IPS DF 19.7 (cell line): ENCODE measurements at places on chromosomes 3 and 15.
A peak's percentile ranks its signal among the peaks of the same experiment; 100 is the strongest.

- DNase-seq, result peak; percentile 35
Measured at GRCh38 chr3:23865595-23866396, 51.0 kb downstream of the NKIRAS1 start.

GRCh38 chr3:50242851-50243542, 7.0 kb downstream of the GNAI2 start:
- DNase-seq, result no peak

DNA sequence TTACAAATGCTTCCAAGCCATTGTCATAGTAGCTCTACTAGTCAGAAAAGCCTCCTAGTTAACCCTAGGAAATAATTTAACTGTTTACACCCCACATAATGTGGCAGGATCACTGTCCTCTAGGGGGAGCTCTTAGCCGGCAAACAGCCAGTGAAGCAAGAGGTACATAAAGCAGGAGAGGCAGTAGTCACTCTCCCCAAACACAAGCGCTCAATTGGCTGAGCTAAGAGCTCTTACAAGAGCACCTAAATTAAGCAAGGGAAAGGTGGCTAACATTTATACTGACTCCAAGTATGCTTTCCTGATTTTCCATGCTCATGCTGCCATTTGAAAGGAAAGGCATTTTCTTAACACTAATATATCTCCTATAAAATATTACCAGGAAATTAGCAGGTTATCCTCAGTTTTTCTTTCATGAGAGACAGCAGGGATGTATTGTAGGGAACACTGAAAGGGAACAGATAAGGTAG, 37.6 kb downstream of the NCEH1 start:
- DNase-seq, result no peak

GRCh38 chr3:187122261-187122660, 17.0 kb downstream of the RPL39L start:
- no peak for DNase-seq

DNA sequence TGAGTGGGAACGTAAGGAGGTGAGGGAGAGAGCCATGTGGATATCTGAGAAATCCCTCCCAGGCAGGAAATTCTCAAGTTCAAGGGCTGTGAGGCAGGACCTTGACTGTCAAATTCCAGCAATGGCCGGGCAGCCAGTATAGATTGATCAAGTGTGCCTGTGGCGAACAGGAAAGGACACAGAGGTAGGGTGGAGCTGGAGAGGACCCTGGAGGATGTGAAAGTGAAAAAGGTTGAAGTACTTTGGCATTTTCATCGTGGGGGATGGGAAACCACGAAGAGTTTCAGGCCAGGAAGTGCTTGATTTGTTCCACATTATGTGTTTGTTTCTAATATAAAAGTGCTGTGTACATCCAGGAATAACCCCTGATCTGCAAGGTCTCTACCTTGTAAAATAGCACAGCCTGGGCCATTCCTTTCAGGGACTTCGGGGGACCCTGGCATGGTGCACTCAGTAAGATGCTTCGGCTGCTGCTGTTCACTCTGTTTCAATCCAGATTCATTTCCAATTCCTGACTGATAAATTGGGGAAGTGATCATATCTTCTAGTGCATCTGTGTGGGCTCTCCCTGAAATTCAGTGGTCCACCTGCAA, 156.6 kb downstream of the MCTP2 start:
- DNase-seq, result no peak

DNA sequence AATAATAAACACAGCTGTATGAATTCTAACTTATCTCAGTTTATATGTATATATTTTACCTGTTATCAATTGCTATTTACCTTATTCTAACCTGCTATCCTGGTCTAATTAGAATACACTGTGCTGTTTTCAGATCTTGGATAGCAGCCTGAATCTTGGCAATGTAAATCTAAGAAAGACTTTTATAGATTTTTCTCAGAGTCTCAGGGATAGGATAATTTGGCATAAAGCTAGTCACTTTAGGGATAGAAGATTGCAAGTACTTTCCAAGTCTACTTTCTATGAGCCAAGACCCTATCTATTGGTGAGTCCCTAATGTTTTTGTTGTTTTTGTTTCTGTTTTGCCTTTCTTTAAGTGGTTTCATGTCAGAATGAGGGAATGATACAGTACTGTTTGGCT, 695.7 kb downstream of the NAALADL2 start:
- DNase-seq, result no peak

DNA sequence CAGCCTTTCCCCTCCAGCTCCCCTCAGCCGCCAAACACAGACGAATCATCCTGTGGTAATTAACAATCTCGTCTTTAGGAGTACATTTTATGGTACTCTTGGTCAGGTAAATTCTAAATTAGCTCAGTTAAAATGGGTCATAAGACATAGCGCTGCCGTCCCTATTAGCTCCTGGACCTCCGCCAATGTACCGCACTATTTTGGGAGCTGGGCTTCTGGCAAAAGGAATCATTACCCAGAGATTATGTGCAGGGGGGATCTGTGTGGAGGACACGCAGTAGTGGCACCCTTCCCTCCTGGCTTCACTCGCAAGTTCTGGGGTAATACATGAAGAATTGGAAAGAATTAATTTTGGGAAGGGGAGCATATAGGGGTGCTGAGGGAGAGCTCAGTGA, 68.6 kb upstream of the ONECUT1 start:
- DNase-seq, result no peak

DNA sequence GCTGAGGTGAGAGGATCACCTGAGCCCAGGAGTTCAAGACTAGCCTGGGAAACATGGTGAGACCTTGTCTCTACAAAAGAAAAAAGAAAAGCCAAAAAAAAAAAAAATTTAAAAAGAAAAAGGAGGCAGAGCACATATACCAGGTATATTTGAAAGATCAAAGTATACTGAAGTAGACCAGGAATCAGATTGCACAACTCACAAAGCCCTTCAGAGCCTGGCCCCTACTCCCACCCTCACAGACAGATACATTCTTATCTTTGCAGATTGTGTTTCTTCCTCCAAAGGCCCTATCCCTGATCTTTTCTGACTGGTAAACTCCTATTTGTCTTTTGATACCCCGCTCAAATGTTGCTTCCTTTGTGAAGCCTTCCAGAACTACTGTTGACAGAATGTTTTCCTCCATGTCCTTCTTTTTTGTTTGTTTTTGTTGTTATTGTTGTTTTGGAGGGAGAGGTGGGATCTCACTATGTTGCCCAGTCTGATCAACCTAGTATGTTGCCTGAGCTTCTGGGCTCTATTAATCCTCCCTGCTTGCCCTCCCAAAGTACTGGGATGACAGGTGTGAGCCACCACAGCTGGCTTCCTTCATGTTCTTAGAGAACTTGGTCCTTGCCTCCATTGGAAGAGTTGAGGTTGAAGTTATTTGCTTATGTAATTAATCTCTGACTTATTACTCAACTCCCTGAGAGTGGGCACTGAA, 9.8 kb upstream of the ITGB5 start:
- DNase-seq, result no peak

DNA sequence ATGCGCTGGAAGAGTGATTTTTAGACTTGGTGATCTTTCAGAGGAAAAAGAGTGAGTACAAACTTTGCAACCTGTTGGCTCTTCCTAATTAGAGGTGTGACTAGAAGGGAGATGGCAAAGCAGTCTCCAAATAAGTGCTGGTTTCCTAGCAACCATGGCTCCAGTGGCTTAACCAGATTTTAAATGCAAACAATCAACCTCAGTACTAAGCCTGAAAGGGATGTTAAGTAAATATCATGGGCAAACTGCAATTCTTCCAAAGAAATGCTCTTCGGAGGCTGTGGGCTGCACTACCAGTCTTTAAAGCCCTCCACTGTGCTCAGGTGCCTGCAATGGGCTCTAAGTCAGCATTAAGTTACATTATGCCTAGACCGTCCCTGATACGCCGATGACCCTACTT, 678.1 kb upstream of the CCDC54 start:
- no peak for DNase-seq

- no peak for DNase-seq
Measured at GRCh38 chr3:127083778-127084397, 101.0 kb downstream of the PLXNA1 start.

DNA sequence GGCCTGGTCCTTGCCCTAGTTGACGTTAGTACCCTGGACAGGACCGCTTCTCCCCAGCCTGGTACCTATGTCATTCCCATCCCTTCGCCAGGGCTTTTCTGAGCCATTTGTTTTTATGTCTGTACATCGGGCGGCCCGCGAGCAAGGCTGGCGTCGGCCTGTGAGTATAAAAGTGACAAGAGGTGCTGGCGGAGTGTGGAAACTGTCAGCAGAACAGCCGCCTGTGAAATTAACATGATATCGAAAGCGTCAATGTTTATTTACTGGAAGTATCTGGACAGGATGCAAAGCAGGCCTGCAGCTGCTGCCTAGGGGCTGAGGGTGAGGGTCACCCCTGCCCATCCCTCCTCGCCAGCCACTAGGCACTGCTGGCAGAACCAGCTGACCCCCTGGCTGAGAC, 33.4 kb downstream of the LINGO1 start:
- DNase-seq, result no peak

- no peak for DNase-seq
Measured at GRCh38 chr3:20186600-20187004, 596 bp upstream of the SGO1 start.

GRCh38 chr15:97874139-97874538, 86.4 kb upstream of the ARRDC4 start:
- DNase-seq, result no peak

- DNase-seq, result no peak
Measured at GRCh38 chr3:165669967-165670366, 167.3 kb downstream of the BCHE start.

- no peak for DNase-seq
Measured at GRCh38 chr3:196620161-196620604, 19.3 kb upstream of the NRROS start.

DNA sequence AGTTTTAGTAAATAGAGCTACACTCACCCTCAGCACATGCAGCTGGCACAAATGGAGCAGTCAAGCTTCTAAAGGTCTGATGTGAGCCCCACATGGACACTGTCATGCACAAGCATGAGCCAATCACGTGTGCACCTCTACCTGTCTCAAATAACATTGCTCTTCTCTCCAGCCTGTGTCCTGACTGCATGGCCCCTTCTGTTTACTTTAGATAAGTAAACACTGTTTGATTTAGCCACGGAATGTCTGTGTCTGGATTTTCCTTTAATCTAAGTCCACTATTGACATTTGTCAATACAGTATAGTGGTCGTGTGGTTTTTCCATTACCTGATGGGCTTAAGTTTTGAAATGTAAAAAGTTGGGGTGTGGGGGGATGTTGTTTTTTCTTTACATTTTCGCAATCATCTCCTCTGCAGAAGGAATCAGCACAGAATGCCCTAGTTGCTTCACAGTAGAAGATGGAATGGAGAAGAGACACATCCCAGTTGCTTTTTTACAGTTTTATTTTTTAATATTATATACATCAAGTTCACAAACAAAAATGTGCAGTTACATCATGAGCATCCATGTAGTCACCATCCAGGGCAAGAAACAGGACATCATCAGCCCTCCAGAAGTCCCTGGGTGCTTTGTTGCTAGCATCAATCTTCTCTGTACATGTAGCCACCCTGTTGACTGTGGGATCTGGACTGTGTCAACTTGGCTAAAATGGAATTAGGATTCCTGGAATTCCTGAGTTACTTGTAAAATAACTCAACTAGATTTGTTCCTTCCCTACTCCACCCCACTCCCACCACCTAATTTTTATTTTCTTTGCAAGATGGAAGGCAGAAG, 146.1 kb downstream of the UACA start:
- no peak for DNase-seq

DNA sequence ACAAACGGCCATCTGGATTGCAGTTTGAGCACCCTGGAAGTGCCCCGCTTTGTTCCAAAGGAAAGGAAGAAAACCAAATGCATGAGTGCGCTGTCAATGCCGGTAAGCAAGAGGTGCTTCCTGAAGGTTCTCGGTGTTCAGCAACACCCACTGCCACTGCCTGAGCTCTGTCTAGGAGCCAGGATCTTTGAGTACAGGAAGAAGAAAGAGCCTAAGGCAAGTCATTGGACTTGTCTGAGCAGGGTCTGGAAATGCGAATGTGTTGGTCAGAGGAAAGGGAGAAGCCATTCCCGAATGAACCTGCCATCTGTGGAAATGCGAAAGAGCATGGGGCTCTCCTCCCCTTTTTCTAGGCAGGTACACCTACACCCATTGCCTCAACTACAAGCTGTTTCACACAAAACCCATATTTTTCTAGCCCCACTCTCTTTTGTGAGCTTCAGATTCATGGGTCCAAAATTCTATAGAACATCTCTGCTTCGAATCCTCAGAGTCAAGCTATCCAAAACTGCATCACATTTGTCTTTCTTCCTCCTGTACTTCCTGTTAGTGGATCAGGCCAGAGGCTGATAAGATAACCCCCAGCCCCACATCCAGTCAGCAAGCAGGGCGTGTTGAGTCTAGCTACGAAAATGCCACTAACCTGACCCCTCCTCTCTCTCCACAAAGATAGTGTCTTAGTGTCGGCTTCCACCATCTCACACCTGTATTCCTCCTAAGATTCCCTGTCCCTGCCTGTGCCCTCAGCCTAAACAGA, 55.6 kb upstream of the C15orf61 start:
- DNase-seq, result no peak

DNA sequence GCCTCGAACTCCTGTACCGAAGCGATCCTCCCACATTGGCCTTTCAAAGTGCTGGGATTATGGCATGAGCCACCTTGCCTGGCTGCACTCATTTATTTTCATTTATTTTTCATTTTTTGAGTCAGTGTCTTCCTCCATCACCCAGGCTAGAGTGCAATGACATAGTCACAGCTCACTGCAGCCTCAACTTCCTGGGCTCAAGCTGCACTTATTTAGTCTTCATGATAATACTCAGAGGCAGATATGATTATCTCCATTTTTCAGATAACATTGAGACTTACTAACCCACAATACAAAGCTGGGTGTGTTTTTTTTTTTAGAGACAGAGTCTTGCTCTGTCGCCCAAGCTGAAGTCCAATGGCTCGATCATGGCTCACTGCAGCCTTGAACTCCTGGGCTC, 10.0 kb downstream of the PRKCI start:
- DNase-seq, result no peak

DNA sequence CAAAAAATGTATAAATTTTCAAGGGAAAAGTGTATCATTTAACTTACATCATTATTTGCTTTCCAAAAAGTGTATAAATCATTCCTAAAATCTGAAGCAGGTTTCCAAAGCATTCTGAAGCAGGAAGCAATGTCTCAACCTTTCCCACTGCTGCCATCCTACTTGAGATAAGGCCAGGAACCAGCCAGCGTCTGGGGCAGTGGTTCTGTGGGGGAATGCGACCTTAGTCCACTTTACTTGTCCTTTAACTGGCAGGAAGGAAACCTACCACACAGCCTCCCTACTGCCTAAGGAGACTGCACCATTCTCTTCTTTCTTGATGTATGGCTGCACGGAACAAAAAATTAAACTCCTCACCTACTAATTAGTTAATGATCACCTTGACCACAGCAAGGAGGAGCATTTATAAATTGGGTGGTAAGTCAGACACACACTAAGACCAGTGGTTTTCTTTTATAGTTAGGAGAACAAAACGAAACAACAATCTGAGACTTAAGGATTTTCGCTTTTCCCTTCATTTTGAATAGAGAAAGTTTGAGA, 3.7 kb downstream of the SORD start:
- DNase-seq, result no peak
